ENCODE measurements at places on chromosomes 16 and 17.

DNA sequence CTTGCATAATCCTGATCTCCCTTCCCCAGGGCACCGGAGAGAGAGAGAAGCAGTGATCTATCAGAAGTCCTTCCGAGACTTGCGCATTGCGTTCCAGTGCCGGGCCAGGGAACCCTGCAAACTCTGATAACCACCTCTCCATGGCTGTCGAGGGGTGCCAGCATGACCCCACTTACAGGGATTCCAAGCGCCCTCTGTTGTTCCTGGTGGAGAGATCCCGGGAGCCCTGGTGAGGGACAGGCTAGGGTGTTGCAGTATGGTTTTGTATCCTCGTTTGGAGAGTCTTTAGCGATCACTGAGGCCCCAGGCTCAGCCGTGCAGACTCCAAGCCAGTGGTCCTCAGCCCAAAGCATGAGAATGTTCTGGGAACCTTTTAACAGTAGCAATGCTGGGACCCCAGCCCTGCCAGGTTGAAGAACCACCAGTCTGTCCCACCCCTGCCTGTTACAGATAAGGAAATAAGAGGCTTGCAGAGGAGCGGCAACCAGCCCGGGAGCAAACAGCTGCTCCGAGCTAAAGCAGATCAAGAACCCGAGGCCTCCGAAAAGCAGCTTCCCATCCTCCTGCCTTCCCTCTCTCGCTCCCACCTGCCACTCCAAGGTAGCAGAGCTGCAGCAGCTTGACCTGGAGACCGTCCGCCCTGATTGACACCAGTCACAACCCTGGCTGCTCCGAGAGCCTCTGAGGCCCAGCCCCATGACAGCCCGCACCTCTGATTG is 150.3 kb upstream of the RPL38 start:
- no peak for DNase-seq

GRCh38 chr17:33493566-33493965 is 200.5 kb upstream of the ASIC2 start:
- DNase-seq = no peak

GRCh38 chr16:88634141-88634993 is 4.0 kb upstream of the IL17C start:
- DNase-seq = peak; percentile 45

DNA sequence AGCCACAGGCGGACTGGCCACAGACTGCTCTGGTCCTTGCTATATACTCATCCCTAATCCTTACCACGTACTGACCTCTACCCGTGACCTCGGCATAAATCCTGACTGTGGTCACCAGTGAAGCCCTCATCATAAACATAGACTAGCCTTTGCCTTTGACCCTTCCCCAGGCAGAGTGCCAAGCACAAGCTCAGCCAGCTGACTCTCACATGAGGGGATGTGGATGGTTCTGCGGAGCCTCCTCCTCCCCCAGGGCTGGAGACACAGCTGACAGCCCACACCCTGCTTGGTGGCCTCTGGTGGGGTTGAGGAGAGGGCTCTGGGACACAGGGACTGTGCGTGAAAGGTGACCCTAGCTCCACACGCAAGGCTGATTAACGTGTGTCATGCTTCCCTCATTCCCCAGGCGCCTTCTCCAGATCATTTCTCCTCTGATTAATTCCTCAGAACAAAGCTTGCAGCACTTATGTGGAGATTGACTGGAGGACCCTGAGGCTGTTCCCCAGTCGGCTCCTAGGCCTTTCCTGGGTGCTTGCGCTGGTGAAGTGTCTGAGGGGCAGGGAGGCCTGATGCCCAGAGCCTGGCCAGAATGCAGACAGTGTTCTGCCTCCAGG is 241.5 kb upstream of the NLRP1 start:
- DNase-seq = no peak

- DNase-seq = no peak
Measured at GRCh38 chr17:1673041-1673785, 11.5 kb downstream of the PRPF8 start.

DNA sequence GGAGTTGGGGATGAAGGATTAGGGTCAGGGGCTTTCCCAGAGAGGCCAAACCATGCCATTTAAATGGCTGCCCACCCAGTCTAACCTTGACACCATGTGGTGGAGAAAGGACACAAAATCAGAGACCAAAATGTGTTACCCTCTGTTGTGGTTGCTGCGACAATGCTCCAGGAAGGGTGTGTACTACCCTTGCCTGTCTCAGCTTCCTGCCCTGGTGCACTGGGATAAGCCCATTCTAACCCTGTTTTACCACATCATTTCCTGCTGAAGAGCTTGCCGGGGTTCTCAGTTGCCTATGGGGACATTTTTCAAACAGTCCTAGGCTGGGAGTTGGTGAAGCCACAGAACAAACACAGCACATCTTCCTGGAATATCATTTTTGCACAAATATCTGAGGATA is 4.9 kb downstream of the OR4D1 start:
- DNase-seq = no peak

DNA sequence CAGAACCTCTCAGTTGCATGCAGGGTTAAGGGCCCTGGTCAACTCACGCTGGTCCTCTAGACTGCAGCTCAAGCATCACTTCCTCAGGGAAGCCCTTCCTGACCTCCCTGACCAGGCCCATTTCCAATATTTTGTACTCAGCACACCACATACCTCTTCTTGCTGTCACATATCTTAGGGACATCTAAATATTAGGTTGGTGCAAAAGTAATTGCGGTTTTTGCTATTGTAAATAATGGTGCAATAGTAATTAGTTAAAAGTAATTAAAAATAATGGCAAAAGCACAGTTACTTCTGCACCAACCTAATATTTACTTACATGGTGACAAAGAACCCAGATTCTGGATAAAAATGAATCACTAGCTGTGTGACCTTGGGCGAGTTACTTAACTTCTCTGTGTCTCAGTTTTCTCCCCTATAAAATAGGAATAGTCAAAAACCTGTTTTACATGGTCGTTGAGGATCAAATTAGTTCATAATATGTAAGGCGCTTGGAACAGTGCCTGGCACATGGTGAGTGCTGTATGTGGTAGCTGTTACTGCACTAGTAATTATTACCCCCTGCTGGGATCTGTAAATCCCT is 177.4 kb downstream of the PRKCB start:
- DNase-seq = no peak

DNA sequence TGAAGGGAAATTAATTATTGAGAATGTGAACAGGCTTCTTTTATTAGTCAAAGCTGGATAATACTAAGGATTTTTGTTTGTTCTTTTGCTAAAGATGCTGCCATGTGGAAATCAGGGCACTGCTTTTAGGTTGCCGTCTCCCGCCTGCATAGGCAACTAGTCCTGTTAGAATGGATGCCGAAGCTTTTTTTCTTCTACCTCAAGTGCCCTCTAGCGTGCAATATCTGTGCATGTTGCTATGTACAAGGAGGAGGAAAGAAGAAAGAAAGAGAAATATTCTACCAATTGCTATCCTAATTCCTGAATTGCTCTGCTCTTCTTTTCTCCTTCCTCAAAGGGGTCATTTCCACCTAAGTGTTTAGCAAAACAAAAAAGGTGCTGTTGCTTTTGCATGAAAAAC is 5.2 kb upstream of the CDH8 start:
- no peak for DNase-seq

DNA sequence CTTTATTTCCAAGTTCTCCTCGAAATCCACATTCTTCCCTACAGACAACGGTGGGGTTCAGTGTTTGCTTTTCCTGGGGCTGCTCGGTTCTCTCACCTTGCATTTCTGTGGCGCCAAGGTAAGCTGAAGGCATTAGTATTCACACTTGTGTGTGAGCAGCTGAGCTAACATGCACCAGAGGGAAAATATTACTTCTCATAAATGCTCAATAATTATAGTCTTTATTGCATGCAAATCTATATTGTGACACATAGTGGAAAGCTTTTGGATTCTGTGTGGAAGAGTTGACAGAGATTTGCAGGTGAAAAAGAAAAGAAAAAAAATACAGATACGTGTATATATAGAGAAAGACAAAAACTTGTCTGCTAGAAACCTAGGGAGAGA is 411.8 kb downstream of the MAF start:
- no peak for DNase-seq

- DNase-seq = no peak
Measured at GRCh38 chr17:29124135-29124924, 55.9 kb downstream of the MYO18A start.

- DNase-seq = no peak
Measured at GRCh38 chr16:22692916-22693637, 120.9 kb upstream of the HS3ST2 start.

DNA sequence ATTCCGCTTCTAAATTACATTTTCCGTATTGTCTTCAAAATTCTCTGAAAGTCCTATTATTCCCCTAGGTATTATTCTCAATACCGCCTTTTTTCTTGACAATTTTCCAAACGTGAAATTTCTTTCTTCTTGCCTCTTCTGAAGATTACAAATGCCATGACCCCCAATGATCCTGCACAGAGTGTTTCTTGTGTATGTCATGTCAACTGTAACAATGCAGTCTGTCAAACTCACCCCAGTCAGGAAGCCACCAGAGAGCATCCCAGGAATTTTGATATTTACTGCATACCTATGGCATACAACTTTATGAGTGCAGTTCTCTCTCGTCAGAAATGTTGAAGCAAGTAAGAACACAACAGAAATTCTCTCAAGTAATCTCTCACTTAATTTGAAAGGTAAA is 847.3 kb upstream of the CDH8 start:
- no peak for DNase-seq

DNA sequence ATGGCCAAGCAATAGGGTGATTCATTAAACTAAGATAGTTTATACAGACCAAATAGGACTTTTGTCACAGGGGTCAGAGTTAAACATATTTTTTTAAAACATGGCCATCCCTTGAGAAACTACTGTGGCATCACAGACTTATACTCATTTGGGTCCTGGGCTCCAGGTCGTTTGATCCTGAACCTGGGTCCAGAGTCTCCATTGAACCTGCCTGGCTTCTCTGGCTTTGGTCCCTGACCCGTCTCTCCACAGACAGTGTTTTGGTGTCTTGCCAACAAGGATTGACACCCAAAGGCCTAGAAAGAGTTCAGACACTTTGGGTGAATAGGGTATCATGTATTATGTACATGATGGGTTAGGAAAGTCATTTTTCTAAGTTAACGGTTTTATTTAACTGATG is 236.7 kb downstream of the PHKB start:
- DNase-seq = no peak

GRCh38 chr16:48432136-48432535 is 46.9 kb upstream of the SIAH1 start:
- no peak for DNase-seq

DNA sequence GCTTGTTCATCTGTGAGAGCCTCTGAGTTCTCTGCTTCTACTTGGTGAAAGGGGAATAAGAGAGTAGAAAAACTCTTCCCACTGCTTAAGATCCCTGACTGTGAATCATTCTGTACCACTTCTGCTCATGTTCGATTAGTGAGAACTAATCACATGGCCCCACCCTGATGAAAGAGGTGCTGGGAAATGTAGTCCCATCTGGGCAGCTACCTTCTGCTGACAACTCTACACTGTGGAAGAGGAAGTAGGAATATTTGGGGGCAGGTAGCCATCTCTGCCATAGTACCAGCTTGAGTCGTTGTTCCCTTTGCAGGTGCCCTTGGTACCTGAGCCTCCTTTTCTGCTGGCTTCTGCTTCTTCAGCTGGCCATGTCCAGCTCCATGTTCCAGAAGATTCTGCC is 29.9 kb downstream of the NKD1 start:
- DNase-seq = no peak

DNA sequence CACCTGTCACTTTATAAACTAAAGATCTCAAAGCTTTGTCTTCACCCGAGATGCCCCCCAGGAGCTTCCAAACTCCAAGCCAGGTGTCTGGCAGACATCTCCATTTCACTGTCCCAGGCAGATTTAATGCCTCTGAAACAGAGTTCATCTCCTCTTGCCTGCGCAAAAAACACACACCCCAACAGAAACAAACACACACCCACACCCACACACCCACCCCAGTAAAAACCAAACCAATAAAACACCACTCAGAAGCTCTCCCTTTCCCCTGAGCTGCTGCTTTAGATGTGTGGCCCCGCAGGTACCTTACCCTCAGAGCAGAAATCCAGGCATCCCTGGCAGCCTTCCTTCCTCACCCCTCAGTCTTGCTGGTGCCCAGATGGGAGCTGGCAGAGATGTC is 14.4 kb downstream of the SEC14L1 start:
- no peak for DNase-seq

DNA sequence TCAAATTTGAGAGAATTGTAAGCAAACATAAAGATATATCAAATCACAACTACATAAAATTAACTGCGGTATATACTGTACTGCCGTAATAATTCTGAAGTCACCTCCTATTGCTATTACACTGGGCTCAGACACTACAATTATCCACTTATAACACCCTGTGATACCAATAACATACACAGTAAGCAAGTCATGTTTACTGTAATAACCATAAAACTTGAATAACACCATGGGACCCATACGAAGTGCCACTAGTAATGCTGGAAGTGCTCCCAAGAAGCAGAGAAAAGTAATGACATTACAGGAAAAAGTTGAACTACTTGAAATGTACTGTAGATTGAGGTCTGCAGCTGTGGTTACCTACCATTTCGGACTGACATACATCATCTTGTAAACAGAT is 24.0 kb downstream of the CMC2 start:
- DNase-seq = no peak

DNA sequence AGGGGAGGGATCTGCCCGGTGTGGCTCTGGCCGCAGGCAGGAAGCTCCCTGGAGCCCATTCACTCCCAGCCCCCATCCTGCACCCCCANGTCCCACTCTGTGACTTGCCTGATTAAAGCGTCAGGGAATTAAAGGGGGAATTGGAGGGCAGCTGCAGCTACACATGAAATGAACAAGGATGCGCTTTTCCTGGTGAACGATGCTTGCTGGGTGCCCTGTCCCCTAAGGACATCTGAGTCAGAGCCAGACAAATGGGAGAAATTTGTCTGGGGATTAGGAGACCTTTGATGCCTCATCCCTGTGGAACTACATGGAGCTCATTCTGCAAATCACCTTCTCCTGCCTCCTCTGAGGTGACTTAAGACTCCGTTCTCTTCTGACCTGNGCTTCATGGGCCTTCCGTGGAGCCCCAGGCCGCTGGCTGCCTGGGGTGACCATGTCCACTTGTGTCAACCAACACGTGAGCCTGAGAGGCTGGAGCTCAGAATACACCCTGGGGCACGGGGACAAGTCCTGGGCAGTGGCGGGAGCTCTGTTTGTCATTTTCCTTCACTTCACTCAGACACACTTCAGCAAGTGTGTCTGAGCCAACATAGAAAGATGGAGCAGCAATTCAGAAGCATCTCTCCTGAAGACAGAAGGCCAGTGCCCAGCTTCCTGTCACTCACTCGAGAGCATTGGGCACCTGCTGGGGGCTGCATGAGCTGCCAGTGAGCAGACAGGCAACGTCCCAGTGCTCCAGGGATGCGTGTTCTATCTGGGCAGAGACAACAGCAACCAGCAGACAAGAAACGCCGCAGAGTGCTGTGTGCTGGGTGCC is 54.1 kb downstream of the METRNL start:
- no peak for DNase-seq

GRCh38 chr17:2691069-2691871 is 20.3 kb downstream of the CLUH start:
- no peak for DNase-seq

- DNase-seq = no peak
Measured at GRCh38 chr17:42678951-42679491, 2.2 kb upstream of the PLEKHH3 start.

Data from stimulated activated CD4-positive, alpha-beta T cell treated with anti-CD3 and anti-CD28 coated beads, Interleukin-15, amount 100 ng/mL, for 48 hours (primary cell).